ENCODE measurements at places on chromosomes 7 and 10.

GRCh38 chr7:112444505-112444904 is 5.8 kb upstream of the IFRD1 start:
- no peak for DNase-seq

DNA sequence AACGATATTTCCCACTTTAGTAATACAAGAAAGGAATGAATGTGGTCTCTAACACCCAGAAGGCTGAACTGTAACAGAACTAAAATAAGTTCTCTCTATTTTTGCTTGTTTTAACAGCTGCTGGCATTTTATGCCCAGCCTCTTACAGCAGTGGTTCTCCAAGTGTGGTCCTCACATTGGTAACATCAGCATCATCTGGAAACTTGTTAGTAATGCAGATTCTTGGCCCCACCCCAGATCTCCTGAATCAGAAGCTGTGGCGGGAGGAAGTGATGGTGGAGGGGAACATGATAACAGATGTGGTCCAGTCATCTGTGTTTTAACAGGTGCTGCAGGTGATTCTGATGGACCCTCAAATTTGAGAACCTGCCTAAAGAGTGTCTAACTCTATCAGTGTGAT is 170.1 kb downstream of the TMEM26 start:
- DNase-seq = peak; percentile 33

DNA sequence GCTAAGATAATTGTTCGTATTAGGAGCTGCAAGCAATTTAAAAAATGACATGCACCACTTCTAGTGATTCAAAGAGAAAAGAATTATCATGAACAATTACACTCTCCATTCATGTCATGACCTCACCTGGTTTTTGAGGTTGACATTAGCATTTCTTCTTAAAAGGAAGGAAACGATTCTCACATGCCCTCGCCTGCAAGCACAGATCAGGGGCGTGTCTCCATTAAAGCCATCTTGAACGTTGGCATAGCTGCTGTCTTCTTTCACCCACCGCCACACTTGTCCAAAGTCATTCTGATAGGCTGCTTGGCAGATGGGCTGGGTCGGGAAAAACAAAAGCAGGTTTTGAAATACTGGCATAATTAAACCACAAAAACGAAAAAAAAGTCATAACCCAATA is 19.9 kb downstream of the ANKRD22 start:
- no peak for DNase-seq

DNA sequence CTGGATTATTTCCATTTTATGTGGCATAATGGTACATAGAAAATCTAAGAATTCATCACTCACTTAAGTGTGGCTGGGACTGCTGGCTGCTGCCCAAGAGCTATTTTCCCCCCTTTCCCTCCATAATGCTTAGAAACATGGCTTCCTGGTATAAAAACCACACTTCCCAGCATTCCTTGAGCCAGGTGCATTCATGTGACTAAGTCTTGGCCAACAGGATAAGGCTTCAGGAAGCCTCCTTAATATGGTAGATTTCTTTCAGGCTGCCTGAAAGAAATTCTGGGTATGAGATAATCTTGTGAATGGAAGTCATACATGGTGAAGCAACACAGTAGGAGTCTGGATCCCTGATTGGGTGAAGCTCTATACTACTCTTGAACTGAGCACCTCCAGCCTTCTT is 178.0 kb downstream of the JAZF1 start:
- DNase-seq = no peak

DNA sequence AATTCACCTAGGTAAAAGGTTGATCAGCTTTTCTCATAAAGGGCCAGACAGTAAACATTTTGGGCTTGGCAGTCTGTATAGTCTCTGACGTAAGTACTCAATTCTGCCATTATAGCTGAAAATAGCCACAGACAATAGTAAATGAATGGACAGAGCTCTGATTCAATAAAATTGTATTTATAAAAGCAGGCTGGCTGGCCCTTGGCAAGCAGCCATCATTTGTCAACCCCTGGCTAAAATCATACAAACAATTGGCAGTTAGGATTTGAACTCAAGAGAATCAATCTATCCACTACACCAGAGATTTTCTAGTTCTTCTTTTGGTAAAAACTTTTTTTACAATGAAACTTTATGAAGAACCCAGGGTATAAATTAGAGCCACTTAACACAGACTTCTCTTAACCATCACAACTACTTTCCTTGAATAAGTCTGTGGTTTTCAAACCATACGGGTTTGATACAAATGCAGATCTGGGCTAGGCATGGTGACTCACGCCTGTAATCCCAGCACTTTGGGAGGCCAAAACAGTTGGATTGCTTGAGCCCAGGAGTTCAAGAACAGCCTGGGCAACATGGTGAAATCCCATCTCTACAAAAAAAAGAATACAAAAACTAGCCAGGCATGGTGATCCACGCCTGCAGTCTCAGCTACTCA is 124.5 kb downstream of the SLC16A9 start:
- peak; percentile 55 for DNase-seq

Measured in fibroblast of skin of abdomen (primary cell).